ENCODE measurements at places on chromosomes 11 and 22.

- peak; percentile 66 for DNase-seq
Observed at GRCh38 chr11:4072668-4073285, 21.8 kb upstream of the RRM1 start.

DNA sequence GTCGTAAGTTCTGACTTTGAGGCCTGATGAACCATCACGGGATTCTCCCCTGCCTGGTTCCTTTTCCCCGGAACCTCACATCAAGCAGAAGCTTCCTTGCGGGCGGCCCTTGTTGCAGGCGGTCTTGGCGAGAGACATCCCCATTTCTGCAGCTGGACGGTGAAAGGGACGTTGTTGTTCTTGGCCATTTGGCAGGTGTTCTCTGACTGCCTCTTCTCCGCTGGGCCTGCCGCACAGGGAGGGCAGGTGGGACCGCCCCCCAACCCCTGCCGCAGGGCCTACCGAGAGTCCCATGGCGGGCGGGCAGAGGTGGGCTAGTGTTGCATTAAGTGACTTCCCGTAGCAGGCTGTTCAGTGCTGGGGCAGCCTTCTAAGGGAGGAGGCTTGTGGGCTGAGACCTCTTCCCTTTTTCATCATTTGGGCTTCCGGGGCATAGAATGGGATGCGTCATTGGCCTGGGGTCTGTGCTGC is 26.9 kb upstream of the GRAMD4 start:
- no peak for DNase-seq

DNA sequence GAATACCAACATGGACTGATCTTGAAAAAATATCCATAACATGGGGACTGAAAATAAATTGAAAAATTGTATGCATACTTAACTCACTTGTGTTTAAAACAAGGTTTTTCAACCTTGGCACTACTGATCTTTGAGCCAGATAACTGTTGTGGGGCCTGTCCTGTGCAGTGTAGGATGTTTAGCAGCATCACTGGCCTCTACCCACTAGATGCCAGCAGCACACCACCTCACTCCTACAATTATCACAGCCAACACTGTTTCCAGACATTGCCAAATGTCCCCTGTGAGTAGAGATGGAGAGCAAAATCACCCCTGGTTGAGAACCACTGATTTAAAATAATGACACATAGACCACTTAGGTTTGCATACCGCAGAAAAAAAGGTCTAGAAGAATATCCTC is 45.0 kb upstream of the SLC1A2 start:
- no peak for DNase-seq

DNA sequence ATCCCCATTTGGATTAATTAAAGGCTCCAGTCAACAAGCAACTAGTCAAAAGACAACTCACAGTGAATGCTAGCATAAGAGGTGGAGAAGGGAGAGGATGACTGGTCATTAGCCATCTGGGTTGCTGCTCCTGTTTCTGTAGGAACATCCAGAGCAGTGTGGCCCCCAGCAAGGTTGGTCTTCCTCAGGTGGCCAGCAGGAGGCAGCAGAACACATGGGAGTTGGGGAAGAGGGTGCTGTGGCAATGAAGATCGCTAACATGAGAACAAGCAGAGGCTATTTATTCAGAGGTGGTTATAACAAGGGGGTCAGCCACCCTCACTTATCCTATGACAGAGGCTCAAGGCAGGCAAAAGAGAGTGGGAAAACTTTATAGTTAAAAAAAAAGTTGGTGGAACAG is 21.3 kb downstream of the IZUMO1R start:
- peak; percentile 33 for DNase-seq

GRCh38 chr11:10752061-10752460 is 1.0 kb downstream of the CTR9 start:
- DNase-seq, result no peak

- DNase-seq, result no peak
Observed at GRCh38 chr11:66619080-66619554, 2.7 kb downstream of the RBM14 start.

DNA sequence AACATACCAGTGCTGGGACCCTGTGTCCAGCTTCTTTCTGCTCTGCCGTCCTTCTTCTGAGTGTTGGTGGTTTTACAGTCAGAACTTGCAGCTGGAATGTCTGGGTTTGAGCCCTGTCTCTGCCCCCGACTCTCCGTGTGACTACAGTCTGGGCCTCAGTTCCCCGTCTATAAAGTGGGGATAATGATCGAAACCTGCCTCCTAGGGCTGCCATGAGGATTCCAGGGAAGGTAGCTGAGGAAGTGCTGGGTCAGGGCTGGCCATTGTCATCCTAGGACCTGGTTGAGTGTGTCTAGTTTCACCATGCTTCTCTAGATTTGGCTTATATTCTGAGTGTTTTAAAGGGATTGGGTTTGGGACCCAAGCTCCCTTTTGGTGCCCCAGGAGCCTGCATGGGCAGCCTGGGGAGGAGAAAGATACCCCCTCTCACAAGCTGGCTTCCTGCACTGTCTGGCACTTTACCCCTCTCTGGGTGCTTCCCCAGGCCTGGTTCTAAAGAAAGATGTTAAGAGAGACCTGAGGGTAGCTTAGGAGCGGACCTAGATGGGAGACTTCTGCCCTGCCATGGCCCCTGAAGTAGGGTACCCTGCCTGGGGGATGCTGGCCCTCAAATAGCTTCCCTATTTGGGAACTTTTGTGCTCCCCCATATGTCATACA is 49.9 kb downstream of the TSPAN18 start:
- DNase-seq, result no peak

GRCh38 chr11:90344546-90344945 is 121.7 kb upstream of the CHORDC1 start:
- no peak for DNase-seq

- no peak for DNase-seq
Observed at GRCh38 chr11:55854704-55855103, 16.2 kb downstream of the OR5D16 start.

- no peak for DNase-seq
Observed at GRCh38 chr11:72719144-72719543, 33.1 kb downstream of the ARAP1 start.

- DNase-seq, result no peak
Observed at GRCh38 chr11:79626135-79627075, 185.6 kb upstream of the TENM4 start.

DNA sequence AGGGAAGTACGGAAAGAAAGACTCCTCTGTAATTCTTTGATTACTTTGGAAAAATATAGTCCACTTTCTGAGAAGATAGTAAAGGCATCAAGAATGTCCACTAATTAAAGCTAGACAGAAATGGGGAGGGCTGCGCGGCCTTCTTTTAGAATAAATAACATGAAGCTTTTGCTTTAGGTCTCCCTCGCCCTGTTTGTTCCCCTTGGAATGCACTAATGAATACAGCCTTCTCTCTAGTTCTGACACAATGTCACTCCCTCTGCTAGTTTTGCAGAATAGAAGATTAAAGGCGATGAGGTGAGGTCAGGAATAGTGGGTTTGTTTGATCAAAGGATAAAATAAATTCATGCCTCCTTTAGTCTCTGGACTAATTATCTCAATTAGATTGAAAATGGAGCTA is 543.9 kb downstream of the OPCML start:
- no peak for DNase-seq

All from NCI-H146 (cell line).